ENCODE measurements at places on chromosomes 7 and 10.

DNA sequence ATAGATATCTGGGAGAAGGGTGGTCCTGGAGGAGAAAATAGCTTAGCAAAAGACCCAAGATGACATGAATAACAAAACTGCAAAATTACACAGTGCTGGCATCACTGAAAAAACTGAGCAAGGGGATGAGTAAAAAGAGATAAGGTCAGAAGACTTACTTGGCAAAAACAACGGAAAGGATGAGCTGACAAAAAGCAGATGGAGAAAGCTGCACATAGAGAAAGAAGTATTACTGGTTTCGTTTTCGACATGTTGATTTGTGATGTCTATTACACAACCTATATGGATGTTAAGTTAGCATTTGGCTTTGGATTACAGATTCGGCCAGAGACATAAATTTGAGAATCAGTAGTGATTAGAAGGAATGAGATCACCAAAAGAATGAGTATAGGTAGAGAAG is 132.1 kb downstream of the MACC1 start:
- DNase-seq = no peak

DNA sequence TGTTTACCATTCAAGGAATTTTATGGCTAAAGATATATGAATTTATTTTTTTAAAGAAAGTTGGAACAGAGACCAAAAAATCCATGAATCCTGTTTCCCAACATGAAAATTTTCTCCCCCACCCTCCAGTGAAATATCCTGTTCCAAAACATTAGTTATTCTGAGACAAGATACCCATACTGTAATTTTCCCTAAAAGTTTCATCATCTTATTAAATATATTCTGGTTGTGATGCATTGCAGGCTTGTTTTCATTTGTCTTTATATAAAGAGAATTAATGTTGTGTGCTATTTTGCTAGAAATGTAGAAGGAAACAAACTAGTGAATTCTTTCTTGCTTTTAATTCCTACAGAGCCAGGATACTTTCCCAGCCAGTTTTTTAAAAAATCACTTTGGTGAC is 106.6 kb downstream of the EXOC4 start:
- no peak for DNase-seq

DNA sequence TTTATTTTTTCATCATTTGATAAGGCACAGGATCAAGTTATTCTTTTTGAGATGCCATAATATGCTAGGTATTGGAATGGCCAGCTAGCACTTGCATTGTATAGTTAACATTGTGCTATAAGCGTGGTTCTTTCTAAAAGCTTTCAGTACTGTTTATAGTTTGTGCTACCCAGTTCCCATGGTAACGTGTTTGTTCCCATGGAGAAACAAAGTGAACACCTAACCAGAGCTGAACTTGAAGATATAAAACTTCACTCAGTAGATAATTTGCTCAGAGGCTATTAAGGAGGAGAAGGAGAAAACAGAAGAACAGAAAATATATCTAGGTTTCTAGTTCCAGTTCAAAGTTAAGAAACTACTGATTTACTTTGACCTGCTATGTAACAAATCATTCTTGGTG is 23.6 kb upstream of the ITGB8 start:
- DNase-seq = peak; percentile 19

GRCh38 chr7:127976738-127977120 is 54.5 kb downstream of the LRRC4 start:
- no peak for DNase-seq

GRCh38 chr7:149719050-149719899 is 54.1 kb downstream of the ZNF467 start:
- DNase-seq = peak; percentile 22

DNA sequence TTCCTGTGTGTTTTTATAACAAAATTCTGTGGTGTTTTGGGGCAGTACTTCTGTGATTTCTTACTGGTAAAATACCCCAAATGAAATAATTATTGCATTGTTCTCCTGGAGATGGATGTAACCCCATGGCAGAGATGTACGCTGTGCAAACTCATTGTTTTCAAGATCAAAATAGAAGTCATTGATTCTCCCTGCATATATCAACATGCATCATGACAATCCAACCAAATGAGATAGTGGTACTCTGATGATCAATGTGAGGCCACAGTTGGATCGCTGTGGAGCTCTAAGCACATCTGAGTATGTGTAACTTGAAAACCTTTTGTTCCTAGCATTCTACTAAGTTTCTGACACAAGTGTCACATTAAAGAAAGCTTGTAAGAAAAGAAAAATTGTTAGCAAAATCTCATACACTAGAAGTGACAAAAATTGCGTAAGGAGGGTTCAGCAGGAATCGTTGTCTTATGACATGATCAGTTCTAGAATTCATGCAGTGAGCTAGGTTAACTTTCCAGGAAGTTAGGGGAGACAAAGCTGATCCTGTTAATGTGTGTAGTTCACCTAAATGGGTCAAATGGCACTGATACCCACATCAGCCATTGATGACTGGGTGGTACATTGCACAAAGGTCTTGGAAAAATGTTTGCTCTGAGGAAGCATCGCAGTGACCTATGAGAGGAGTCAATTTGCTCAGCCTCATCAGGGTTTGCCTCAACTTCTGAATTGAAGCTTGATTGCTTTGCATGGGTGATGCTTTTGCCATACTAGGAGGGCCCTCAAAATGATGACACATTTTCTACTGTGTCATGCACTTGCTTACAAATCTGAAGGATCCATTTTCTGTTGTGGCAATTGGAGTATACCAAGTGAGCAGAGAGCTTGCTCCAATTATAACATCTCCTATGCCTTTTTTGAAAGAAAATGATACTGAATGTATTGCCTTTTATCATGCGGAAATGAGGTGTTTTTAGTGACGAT is 145.1 kb downstream of the PLXDC2 start:
- DNase-seq = no peak
